Stimulated activated CD4-positive, alpha-beta T cell treated with anti-CD3 and anti-CD28 coated beads, Interleukin-12 subunit alpha, Interleukin-12 subunit beta, amount 100 ng/mL, for 24 hours (primary cell): ENCODE measurements at places on chromosomes 12 and 14.
A peak's percentile ranks its signal among the peaks of the same experiment; 100 is the strongest.

DNA sequence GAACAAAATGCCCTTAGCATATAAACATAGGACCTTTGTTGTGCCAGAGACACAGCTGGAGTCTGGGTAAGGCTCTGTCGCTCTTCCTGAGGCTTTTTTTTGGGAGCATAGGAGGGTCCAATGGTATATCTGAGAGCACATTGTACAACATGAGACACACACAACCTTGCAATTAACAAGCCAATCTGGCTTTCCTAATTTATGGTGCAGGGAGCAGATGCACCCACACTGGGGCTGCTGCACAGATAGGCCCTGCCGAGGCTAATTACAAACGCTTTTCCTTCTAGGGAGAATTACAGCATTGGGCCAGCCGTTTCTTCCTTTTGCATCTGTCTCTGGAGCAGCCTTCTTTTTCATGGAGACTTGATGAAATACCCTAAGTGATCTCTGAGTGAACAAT lies 75.0 kb upstream of the OVCH1 start:
- DNase-seq = no peak

DNA sequence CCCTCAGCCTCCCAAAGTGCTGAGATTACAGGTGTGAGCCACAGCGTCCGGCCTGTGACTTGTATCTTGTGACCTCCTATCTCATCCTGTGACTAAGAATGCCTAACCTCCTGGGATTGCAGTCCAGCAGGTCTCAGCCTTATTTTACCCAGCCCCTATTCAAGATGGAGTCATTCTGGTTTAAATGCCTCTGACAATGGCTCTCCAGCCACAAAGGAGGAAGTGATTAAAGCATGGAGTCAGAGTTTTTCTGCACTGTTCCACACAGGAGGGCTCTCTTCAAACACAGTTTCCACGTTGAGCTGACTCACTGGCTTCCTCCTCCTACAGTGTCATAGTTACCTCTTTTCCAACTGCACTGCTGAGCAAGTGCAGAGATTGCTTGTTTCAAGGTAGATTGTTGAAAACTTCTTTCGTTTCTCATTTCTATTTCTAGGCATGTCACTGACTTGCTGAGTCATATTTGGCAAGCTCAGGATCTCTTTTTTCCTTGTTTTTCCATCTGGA lies 383.8 kb downstream of the PCNX1 start:
- DNase-seq = peak; percentile 36

GRCh38 chr14:32627545-32628298 lies 298.6 kb downstream of the AKAP6 start:
- DNase-seq = no peak

GRCh38 chr14:81550001-81550637 lies 16.5 kb upstream of the SEL1L start:
- no peak for DNase-seq

DNA sequence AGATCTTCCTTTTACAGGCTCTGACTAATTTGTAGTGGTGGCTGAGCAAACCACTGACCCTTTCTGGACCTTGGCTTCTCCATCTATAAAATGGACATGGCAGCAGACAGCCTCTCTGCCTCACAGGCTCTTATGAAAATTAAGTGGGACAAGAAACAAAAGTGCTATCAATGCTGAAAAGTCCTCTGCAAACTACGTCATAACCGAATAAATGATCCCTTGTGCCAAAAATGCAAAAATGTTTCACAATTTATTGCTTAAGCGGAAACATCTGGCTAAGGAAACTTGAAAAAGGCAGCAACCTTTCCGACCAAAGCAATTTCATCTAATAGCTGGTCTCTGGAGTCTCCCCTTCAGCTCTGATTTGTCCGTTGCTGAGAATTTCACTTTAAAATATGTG lies 108.5 kb upstream of the PLXNC1 start:
- DNase-seq = no peak

GRCh38 chr14:68364792-68365192 lies 428.1 kb downstream of the ZFP36L1 start:
- DNase-seq = no peak

DNA sequence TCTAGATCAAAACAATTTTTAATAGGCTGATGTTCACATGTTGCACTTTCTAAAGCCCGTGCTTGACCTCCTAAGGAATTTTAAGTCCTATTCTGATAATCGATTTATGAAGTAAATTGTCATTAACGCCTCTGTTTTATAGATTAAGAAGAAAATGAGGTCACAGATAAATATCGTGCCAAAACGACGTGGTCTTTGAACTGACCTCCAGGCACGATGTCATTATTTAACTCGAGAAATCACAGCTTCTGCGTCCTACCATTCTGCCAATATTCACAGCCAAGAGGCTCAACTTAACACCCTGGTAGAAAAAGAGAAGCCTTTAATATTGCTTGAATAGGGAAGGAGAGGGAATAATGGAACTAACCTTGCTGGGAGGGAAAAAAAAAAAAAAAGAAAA lies 888 bp upstream of the EEA1 start:
- DNase-seq = no peak

- DNase-seq = no peak
These were observed 28.2 kb downstream of the CACNA2D4 start for GRCh38 chr12:1890119-1890703.

DNA sequence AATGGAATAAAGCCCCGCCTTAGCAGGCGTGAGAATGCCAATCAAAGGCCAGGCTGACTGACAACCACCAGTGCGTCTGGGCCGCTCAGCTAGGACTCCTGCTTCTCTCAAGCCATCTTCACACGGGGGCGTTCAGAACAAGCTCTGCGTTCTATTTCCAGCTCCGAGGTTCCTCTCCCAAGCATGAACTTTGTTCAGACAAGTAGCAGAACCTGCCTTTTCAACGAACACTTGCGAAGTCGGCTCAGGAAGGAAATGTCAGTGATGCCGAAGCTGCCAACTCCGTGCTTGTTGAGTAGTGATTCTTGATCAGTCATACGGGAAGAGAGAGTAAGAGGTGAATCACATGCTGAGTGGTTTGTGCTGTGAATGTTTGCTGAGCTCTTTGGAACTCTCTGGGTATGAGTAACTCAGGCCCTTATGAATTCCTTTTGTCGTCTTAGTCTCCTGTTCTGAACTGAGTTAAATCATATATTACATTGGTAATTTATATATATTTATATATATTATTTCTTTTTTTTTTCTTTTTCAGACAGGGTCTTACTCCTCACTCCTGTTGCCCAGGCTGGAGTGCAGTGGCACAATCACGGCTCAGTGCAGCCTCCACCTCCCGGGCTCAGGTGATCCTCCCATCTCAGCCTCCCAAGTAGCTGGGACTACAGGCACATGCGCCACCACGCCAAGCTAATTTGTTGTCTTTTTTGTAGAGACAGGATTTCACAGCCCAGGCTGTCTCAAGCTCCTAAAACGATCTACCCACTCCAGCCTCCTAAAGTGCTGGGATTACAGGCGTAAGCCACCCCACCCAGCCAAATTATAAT lies 29.4 kb upstream of the BCL7A start:
- peak; percentile 57 for DNase-seq

- no peak for DNase-seq
These were observed 474.4 kb downstream of the NOVA1 start for GRCh38 chr14:26123459-26123858.

GRCh38 chr12:91009319-91009950 lies 4.7 kb upstream of the EPYC start:
- DNase-seq = no peak

GRCh38 chr14:60217713-60218112 lies 31.3 kb upstream of the PPM1A start:
- no peak for DNase-seq

GRCh38 chr12:130011611-130012385 lies 108.0 kb upstream of the TMEM132D start:
- DNase-seq = no peak

DNA sequence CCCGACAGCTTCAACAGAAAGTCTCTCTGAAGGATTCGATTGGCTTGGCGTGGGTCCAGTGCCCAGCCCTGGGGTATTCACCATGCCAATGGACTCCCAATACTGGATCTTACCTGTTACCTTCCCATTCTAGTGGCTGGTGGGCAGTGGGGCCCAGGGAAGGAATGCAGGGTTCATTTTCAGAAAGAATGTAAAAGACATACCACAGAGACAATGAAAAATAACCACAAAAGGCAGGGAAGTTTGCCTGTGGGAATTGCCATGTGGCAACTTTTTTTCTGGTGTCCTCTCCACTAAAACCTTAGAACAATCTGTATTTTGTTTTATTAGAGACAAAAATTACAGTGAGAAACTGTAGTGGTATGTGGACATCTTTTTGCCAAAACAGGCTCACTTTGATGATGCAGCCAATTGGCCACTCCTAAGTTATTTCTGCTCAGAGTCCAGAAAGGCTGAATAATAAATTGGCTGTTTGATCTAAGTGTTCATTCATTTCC lies 55.2 kb downstream of the PTGER2 start:
- DNase-seq = no peak

DNA sequence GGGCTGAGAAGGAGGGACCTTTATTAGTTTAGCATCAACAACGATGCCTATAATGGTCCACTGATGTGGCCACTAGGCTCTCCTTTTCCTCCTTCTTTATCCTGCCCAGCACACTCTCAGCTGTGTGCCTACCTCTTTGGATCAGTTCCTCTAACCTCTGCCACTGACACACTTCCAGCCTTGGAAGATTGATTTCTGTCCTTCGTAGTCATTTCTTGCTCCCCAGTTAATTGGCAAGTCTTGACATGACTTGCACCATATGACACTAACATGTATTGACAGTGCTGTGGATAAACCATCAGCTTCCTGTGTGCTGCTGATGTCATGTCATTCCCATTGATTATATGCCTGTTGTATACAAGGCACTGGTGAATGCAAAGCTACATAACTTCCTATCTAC lies 90.2 kb upstream of the PLEKHG7 start:
- DNase-seq = no peak

DNA sequence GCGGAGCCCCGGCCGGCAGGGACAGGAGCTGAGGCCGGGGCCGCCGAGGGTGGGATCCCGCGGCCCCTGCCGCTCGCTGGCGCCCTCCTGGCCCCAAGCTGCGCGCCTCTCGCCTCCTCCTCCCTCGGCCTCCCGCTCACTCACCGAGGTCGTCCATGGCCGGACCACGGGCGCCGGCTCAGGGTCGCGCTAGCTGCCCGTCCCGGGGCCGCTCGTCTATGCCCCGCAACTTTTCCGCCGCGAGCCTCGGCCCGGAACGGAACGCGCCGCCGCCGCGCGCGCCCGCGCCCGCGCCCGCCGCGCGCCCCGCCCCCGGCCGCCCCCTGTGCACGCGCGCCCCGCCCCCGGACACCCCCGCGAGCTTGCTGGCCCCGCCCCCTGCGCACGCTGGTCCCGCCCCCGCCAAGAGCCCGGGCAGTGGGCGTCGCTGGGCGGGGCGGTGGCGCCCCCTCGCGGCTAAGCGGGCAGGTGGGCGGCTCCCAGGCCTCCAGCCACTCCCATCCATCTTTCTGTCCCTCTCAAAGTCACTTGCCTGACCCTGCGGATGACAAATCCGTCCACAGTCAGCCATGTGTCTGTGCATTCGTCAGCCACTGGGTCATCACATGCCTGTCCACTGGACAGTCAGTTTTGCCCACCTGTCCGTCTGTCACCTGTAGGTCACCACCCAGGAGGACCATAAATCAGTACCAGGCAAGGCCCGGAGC lies at the start of gene PXN:
TSS of gene PXN (minus strand) at position 258 of the 707 bp plus-strand sequence. CDS start at position 157, 101 bp downstream.
- peak; percentile 80 for DNase-seq

DNA sequence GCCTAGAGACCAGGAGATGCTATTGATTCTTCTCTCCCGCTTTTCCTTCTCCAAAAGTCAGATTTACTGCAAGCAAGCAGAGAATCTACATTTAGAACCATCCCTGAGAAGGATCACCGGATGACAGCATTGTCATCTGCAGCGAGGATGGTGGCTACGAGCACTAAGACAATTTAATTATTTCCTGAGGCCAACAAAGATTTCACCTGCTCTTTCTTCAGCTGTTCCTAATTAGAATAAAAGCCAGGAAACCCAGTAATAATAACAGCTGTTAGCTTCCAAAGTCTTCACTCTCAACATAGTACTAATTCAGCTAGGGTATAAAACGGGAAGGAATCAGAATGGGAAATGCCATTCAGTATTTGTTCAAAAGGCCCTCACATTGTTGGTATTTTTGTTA lies 53.3 kb downstream of the TMTC1 start:
- DNase-seq = no peak

- peak; percentile 41 for DNase-seq
These were observed 36.6 kb upstream of the GZMB start for GRCh38 chr14:24670594-24670993.

GRCh38 chr12:126734296-126734695 lies 1532.7 kb upstream of the TMEM132C start:
- DNase-seq = no peak

- no peak for DNase-seq
These were observed 7.7 kb downstream of the GNPTAB start for GRCh38 chr12:101823039-101823438.

DNA sequence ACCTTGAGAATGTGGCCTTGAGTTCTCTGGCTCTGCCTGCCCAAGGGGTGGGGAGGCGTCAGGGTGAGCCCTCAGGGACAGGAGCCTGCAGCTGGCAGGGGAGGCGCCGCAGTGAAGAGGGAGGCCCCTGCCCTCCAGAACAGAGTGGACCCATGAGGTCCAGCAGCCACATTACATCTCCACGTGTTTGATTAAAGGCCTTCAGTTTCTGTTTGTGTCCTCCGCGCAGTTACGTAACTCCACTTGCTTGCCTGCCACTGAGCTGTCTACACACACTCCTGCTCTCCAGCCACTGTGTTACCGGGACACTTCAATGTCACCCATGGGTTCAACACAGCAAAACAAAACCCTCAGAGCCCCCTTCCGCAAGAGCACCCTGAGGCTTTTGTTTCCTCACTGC lies 70.4 kb downstream of the CHGA start:
- DNase-seq = no peak

DNA sequence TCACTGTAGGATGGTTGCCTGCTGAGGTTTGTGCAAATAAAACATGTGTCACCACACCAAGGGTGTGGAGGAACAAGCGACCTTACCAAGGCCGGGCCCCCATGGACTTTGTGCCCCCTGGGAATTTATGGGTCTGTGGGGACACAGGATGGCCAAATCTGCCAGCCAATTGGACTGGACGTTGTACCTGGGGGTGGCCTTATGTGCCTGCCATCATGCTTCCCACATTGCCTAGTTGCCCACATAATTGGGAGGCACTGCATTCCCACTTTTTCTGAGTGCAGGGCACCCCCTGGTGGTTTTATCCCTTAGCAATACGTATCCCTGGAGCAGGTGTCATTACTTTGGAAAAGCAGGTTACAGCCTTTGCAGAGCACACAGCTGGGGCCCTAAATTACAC lies 92.6 kb upstream of the TMPO start:
- no peak for DNase-seq

DNA sequence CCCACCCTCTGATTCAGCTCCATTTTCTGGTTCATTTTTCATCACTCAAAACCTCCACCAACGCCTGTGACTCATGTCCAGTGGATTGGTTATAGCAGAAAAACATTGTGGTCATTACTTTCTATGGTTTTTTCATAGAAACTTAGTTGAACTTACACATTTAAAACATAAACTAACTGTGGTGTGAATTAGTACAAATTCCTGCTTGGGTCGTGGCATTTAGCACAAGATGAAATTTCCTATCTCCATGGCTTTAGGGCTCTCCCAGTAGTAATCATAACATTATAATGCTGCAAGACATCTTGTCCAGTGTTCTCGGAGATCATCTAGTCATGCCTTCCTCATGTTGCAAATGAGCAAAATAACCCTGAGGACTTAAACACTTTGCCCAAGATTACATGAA lies 7.1 kb downstream of the RNASE7 start:
- no peak for DNase-seq

- no peak for DNase-seq
These were observed 111.1 kb upstream of the ARHGAP5 start for GRCh38 chr14:31965735-31966598.

- DNase-seq = no peak
These were observed 167.9 kb downstream of the FSCB start for GRCh38 chr14:44339231-44339630.

- DNase-seq = no peak
These were observed 198.3 kb upstream of the AMIGO2 start for GRCh38 chr12:47277972-47278448.

GRCh38 chr12:116152268-116152667 lies 125.2 kb downstream of the MED13L start:
- no peak for DNase-seq
